ENCODE measurements at places on chromosomes 7 and 10. TPM values are rescaled to one million over a fixed set of nuclear protein-coding genes. Genes with fewer than 3 reads are reported as not detected.

- no peak for DNase-seq
Observed at GRCh38 chr10:7787150-7787856, 490 bp downstream of the KIN start.

- no peak for DNase-seq
Observed at GRCh38 chr10:26031300-26031699, 97.3 kb downstream of the MYO3A start.

- no peak for DNase-seq
Observed at GRCh38 chr10:12589291-12589690, 239.9 kb downstream of the CAMK1D start.

DNA sequence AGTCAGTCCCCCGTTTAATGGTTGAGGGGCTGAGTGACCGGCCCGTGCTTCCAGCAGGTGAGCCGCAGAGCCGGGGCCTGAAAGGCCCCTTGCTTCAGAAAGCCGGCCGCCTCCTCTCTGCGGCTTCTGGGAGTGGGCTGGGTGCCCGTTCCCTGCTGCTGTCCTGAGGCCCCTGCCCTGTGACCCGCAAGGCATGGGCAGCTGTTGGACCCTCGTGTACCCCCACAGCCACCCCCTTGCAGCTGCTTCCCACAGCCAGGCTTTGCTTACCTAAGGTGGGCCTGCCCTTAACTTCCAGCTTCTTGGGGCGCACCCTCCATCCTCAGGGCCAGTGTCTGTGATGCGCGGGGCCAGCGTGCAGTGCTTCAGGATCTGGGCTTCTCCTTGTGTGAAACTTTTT, 26.6 kb downstream of the PFKFB3 start:
- no peak for DNase-seq

- DNase-seq: no peak
Observed at GRCh38 chr10:48287417-48288391, 13.2 kb upstream of the FRMPD2 start.

- no peak for DNase-seq
Observed at GRCh38 chr7:116809636-116810266, 52.6 kb upstream of the CAPZA2 start.

- no peak for DNase-seq
Observed at GRCh38 chr7:77627309-77627676, 69.0 kb upstream of the RSBN1L start.

DNA sequence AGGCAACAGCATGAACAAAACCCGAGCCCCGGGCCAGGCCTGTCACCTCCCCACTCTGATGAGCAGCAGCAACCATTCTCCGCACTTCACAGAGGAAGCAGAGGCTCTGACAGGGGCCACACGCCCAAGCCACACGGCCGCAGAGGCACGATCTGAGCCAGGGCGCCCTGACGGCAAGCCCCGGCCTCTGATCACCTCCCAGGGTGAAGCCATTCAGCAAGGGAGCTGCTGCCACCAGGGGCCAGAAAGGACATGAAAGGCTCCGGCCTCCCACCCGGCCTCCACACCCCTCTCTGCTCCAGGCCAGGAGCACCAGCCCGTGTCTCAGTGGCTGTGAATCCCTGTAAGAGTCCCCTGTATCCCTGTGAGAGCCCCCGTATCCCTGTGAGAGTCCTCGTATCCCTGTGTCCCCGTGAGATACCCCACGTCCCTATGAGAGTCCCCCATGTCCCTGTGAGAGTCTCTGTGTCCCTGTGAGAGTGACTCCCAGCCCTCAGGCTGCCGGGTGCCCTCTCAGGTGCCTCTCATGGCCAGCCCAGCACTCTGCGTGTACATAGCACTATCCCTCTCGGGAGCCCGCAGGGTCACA, 187.8 kb downstream of the MAD1L1 start:
- no peak for DNase-seq

GRCh38 chr10:89414146-89414878, at the start of gene IFIT5:
TSS of gene IFIT5 (plus strand) at chr10:89414568. CDS start at chr10:89414799, 231 bp downstream.
- no peak for DNase-seq

- peak; percentile 79 for DNase-seq
Observed at GRCh38 chr7:25852211-25852938, 299.6 kb upstream of the NFE2L3 start.

DNA sequence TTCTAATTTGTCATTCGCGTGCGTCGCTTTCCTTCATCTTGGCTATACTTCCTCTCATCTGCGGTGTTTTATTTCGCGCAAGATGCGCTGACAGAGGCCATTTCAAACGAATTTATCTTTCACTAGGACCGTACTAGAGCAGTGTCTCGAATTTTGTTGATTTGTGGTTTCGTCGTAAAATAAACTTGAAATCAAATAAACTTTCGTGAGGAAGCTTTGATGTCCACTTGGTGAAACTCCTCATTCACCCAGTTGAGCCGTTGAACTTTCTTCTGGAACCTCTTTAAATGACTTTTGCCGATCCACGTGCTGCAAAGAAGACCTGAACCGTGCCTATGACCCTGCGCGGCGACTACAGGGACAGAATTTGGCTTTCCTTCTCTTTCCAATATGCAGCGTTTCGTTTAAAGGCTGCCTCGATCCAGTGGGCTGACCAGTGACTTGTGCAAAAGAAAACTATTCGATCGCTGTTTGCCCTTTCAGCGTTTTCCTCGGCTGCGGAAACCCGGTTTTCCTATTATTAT, 163.9 kb upstream of the PPP1R3A start:
- DNase-seq: no peak

DNA sequence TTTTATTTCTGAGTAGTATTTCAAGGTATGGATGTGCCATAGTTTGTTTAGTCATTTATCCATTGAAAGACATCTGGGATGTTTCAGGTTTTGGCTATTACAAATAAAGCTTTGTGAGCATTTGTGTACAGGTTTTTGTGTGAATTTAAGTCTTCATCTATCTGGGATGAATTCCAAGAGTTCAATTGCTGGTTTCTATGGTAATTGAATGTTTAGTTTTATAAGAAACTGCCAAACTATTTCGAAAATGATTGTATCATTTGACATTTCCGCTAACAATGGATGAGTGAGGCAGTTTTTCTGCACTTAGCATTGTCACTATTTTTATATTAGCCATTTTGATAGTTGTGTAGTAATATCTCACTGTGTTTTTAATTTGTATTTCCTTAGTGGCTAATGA, 99.4 kb downstream of the WDFY4 start:
- DNase-seq: no peak

- DNase-seq: no peak
Observed at GRCh38 chr7:20776214-20776911, 10.3 kb downstream of the SP8 start.

DNA sequence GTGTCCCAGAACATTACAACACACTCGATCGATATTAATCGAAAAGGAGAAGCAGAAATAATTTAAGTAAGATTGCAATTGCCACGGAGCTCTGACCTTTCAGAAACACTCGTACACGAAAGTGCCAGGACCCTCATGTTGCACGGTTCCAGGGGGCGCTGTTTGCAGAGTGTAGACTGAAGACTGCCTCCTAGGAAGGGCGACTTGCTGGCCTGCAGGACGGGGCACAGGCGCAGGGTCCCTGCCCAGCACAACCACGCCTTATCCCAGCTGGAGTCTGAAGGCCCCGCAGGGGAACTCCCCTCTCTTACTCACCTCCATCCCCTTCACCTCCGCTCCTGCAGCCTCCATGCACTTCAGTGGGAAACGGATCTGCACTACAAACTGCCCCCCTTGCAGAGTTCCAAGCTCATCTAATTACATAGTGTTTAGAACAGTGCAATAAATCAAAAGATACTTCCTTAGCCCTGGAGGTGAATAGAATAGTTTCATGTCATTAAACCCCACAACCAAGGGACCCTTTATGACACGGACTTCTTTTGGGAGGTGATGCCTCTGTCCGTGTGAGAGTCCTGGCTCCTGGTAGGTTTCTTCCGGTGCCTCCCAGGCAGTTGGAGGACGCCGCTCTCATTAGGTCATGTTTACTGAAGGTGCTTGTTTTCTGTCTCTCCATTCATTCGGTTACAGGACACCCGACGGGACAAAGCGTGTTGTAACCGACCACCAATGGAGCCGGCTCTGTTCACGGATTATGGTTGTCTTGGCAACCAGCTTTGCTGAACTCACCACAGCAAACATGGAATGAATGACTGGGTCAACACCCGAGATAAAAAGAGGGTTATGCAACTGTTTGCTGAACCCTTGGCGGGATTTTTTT, 262.2 kb downstream of the BAMBI start:
- peak; percentile 61 for DNase-seq

DNA sequence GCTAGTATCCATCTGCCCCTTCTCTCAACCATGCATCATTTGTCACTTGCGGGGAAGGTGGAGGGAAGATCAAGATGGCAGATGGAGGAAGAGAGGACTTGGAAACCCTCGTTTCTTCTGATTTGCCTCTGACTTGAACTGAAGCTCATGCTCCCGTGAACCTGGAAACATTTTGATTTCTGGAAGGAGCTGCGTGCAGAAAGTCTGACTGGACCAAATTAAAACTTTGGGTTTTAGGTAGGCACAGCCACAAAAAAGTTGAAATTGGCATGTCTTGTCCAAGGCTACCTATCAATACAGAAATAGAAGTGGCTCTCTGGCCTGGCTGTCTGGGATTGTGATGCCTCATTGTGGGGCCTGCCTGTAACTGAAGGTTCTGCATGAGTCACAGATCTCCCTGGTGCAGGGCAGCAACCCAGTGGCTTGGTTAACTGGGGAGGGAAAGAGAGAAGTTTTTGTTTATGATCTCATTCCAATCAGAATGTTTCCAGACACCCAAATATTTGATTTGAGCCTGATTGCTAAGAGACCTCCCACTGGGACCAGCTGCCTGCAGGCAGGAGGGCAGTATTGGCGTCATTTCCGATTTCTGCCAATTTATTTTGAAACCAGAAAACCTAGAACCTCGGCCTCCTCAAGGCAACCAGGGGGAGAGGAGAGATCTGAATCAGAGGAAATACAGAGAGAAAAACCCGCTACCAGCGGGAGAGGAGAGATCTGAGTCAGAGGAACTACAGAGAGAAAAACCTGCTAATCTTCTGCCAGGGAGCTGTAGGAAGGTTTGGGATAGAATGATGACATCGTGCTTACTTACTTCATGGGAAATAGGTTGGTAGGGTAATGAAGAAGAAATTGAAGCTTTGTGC, 363.6 kb downstream of the ANKRD30A start:
- DNase-seq: no peak

GRCh38 chr7:99731638-99732374, 3.2 kb downstream of the CYP3A7 start:
- DNase-seq: no peak

DNA sequence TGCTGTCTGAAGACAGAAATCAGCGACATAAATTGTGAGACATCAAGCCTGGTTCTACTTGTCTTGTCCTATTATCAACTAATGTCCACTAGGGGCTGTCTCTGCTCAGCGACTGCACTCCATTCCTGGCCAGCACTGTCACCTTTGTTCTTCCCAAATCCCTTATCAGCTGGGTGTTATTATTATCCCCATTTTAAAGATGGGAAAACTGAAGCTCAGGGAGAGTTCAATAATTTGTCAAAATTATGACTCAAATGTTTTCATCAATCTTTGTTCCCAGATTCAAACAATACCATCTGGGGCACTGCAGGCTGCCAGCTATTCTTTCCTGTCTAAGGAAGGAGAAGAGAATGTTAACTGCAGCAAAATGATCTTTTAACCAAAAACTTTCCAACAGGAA, 431.6 kb upstream of the NFE2L3 start:
- DNase-seq: no peak

DNA sequence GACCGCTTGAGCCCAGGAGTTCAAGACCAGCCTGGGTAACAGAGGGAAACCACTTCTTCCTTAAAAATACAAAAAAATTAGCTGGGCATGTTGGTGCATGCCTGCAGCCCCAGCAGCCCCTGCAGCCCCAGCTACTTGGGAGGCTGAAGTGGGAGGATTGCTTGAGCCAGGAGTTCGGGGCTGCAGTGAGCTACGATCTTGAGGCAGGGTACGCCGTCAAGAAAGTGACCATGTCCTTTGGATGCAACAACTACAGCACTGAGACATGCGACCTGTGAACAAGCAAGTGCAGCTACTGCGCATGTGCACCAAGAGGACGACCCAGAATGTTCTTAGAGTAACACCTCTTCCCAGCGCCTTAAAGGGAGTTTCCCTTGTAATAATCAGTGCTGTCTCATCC, 66.6 kb upstream of the ZNF479 start:
- DNase-seq: no peak

DNA sequence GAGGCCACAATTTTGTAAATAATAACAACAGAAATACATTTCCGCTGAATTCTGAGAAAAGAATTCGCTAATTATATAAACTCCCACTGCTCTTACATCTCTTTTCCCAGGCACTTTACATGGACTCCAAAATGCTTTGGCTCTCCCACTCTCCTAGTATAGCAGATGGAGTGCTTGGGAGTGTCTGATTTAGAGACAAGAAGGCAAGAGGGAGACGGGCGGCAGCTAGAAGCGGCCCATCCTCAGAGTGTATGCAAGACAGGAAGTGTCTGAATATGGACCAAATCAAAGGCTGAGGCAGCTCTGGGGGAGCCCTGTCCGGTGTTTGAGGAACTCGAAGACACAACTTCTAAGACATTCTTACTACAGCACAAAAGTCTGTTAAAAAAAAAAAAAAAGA, 212.1 kb downstream of the GFRA1 start:
- DNase-seq: no peak

- DNase-seq: no peak
Observed at GRCh38 chr10:79407423-79407796, 38.0 kb downstream of the ZCCHC24 start.

- DNase-seq: no peak
Observed at GRCh38 chr7:139958599-139959284, 104.0 kb downstream of the PARP12 start.

DNA sequence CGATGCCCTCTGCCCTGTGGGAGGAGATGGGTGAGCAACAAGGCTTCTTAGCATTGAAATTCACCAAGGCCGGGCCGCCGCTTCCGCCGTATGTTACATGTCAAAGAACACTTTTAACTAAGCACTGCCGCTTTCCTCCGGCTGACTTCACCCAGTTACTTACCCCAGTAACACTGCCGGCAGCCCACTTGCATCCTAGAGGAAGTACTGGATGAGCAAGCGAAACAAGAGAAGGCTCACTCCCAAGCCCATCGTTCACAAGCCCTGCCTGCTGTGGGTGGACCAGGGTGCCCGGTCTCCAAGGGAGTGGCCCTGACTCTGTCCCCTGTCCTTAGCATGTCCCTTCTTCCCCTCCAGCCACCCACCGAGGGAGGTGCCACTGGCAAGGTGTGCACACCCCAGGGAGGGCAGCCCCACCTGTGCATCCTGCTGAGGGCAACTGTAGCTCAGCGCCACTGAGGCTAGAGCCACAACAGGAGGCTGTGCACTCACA, 73.1 kb upstream of the EBF3 start:
- DNase-seq: no peak

- DNase-seq: no peak
Observed at GRCh38 chr10:71131508-71132088, 80.8 kb upstream of the UNC5B start.

- no peak for DNase-seq
Observed at GRCh38 chr7:117587931-117588330, 108.1 kb downstream of the CFTR start.

The TSPAN12 gene
- total RNA-seq: 17.9 TPM

The PRF1 gene
- not detected for total RNA-seq

The GIMAP7 gene
- total RNA-seq: not detected

The C10orf67 gene
- 0.11 TPM for total RNA-seq

The KNDC1 gene
- total RNA-seq: 19.3 TPM

The LEP gene
- not detected for total RNA-seq

The PTEN gene
- total RNA-seq: 48.7 TPM

The RADIL gene
- 5.4 TPM for total RNA-seq

The SPDYE2B gene
- not detected for total RNA-seq

The VAX1 gene
- not detected for total RNA-seq

The TDRD1 gene
- 0.92 TPM for total RNA-seq

The ZNF138 gene
- total RNA-seq: 20.2 TPM

The ANKRD2 gene
- not detected for total RNA-seq

Data from H1 (cell line).